ENCODE measurements at places on chromosomes 2 and 18.
A peak's percentile ranks its signal among the peaks of the same experiment; 100 is the strongest.

- no peak for DNase-seq
Observed at GRCh38 chr2:83901317-83901716, 557.8 kb downstream of the SUCLG1 start.

DNA sequence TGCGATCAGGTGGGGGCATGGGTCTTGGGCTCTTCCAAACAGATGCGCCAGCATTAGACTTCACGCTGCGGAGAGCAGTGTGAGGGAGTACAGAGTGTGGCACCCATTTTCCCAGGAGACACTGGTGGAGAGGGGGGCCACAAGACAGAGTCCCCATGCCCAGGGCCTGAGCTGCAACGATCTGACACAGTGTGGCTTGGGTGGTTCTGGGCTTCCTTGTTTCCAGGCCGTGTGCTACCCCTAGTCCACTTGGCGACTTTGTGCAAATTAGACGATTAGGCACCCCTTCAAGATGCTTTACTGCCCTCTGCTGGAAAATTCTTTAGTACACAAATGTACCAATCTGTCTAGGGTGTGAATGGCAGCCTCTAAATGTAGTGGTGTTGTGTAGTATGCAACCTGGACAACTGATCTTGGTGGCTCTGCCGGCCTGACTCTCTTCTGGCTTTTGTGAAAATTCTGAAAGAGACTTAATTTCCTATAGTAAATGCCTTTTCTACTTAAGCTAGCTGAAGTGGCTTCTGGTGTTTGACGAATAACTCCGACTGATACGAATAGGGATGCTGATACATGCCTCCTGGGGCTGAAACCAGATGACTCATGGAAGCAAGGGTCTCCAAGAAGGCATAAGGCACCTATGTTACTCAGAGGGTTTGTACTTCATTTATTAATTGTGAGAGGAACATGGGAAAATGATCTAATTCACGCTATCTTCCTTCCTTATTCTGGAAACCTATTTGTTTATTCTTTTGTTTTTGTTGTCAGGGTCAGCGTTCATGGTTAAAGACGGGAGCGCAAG, 92.3 kb upstream of the SMAD2 start:
- DNase-seq: no peak

DNA sequence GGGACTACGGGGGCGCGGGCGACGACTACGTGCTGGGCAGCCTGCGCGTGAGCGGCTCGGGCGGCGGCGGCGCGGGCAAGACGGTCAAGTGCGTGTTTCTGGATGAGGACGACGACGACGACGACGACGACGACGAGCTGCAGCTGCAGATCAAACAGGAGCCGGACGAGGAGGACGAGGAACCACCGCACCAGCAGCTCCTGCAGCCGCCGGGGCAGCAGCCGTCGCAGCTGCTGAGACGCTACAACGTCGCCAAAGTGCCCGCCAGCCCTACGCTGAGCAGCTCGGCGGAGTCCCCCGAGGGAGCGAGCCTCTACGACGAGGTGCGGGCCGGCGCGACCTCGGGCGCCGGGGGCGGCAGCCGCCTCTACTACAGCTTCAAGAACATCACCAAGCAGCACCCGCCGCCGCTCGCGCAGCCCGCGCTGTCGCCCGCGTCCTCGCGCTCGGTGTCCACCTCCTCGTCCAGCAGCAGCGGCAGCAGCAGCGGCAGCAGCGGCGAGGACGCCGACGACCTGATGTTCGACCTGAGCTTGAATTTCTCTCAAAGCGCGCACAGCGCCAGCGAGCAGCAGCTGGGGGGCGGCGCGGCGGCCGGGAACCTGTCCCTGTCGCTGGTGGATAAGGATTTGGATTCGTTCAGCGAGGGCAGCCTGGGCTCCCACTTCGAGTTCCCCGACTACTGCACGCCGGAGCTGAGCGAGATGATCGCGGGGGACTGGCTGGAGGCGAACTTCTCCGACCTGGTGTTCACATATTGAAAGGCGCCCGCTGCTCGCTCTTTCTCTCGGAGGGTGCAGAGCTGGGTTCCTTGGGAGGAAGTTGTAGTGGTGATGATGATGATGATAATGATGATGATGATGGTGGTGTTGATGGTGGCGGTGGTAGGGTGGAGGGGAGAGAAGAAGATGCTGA, 1.4 kb downstream of the SOX11 start:
- peak; percentile 37 for DNase-seq

DNA sequence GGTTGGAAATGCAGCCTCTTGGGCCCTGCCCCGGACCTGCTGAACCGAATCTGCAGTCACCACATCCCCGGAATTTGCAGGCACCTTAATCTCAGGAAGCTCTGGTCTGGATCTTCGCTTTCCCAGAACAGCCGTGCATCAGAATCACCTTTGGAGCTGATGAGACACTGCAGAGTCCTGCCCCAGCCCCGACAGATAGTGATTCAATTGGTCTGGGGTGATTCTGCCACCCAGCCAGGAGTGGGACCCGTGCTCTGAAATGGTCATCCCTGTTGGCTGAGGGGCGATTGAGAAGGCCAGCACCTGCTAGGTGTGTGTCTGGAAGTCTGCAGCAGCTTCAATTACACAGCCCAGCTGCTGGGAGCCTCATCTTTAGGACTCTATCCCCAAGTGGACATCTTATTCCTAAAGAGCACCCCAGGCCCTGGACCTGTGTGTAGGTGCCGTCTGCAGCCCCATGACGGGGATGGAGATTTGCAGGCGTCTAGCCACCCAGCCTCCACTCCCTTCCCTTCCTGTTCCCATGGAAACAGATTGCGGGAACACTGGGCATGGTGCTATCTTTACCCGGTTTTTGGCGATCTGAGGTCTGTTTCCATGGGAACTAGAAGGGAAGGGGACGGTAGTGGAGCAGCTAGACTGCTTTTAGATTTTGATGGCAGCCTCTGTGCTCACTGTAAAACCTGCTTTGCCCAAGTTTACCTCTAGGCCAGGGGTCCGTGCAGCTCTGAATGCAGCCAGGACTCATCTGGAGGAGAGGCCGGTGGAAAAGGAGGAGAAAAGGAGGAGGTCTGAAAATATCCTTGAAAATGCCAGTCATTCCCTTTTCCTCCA, 156.1 kb downstream of the LDLRAD4 start:
- DNase-seq: no peak

DNA sequence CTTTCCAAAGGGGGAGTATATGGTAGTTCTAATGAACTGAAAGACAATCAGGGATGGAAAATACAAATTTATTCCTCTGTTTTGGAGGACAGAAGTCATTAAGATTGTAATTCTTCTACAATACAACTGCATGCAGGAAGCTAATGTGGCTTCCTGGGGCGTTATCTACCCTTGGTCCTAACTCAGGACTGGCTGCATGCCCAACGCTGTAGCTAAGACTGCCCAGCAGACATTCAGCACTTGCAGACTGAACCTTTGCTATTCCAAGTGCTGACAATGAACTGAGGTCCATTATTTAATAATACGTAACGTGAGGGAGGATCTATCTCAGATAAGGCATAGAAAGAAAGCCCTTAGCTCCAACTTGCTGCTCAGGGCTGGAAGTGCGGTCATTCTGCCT, 53.2 kb downstream of the ZAP70 start:
- DNase-seq: peak; percentile 47

DNA sequence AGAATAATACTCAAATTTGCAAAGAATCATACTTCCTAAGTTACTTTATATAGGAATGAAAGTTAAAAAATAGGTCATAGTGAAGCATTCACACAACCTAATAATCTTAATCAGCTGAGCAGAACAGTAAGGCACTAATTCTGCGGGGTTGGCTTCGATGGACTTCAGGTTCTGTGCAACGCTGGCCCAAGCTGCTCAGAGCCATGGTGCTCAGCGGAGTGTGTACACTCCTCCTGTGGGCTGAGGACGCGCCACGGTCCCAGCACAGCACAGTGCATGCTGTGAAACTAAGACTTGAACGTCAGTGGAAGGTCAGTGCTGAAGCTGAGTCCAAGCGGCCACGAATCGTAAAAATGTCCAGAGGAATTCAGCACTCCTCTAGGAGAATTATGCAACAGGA, 66.7 kb downstream of the MYT1L start:
- no peak for DNase-seq

DNA sequence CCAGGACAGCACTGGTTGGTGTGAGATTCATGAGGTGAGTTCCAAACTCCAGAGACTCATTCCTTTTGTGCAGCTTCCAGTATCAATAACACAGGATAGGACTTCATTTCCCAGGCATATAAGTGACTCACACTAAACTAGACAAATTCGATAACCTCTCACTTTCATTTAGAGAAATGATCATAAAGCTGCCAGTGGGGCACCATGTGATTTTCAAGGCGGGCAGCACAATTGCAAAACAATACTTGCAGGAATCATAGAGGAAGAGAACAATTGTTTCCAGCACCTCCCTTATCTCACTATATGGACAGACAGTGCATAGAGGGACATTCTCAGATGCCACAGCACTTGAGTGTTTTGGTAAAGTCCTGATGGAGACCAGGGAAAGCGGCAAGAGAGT, 31.3 kb upstream of the DNAH7 start:
- DNase-seq: no peak

- DNase-seq: no peak
Observed at GRCh38 chr18:48641981-48642380, 103.2 kb downstream of the CTIF start.

- DNase-seq: peak; percentile 71
Observed at GRCh38 chr18:2971741-2972552, 41.0 kb downstream of the LPIN2 start.

DNA sequence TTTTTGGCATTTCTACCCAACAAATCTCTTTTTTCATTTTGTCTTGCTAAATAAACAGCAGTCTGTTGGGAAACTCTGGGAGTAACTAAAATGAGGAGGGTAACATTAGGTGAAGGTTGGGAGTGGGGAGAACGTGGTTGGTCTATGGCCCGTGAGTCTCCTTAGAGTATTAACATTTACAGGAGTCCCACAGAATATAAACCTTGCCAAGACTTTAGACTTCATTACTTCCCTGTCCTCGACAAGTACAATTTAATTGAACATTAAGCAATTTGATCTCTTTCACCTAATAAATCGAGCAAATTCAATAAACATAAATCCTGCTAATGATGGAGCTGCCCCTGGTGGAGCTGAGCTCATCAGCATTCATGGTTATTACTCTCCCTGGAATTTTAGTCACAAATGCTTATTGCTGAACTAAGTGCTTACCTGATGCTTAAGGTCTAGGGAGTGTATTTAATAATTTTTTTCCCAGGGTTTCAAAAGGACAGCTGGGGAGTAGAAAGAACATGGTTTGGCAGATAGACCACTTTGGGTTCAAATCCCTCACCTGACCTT, 95.1 kb upstream of the RASGRP3 start:
- no peak for DNase-seq

GRCh38 chr18:58668897-58669296, 2.4 kb upstream of the MALT1 start:
- DNase-seq: no peak

DNA sequence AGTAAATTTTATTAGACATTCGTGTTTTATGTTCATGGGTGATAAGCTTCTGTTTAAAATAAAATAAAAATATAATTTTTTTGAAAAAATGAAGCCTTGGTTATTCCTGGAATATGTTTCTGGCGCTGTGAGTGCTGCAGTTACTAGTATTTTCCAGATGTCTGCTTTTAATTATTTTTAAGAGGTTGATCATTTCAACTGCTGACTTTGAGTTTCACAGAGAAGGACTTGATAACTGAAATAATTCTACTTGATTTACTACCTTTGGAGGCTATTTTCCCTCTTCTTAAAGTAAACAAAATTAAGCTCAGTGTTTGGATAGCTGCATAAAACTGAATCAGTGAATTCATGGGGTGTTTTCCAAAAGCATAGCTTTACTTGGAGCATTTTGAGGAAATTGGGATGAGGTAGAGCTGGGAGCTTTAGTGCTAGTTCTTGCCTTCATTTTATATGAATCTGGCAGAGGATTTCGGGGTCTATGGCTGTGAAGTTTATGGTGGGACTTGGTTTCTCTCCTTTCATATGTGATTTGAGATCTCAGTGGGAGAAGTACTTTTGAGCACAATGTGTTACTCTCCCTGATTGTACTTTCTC, 666.5 kb downstream of the DCDC2C start:
- DNase-seq: no peak

DNA sequence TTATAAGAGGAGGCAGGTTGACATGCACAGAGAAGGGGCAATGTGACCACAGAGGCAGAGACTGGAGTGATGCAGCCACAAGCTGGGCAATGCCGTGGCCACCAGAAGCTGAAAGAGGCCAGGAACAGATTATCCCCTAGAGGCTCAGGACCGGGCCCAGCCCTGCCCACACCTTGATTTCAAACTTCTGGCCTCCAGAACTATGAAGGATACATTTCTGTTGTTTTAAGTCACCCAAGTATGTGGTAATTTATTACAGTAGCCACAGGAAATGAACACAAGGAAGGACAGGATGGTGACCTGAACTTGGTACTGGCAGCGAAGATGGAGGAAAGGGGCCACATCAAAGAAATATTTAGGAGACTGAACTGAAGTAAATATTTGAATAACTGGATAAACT, 66.8 kb upstream of the RIOK3 start:
- DNase-seq: no peak

GRCh38 chr2:131543385-131543891, 15.8 kb downstream of the CCDC74A start:
- DNase-seq: no peak

- peak; percentile 49 for DNase-seq
Observed at GRCh38 chr2:492178-492577, 185.0 kb downstream of the TMEM18 start.

DNA sequence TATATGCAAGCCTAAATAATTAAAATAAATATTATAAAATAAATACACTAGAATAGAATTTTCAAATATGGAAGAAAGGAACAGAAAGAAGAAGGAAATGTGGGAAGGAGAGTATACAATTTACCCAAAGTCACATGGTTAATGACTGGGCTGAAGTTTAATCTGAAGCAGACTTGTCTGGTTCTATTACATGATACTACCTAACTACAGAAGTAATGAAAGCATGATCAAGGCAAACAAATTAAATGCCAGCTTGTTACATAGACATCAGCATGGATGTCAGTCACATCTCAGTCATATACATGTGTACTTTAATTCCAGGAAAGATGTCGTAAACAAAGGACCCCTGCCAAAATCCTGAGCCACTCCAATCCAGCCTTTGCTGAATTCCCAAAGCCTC, 1060.8 kb downstream of the CNTNAP5 start:
- DNase-seq: no peak

GRCh38 chr2:106106622-106107508, 87.2 kb downstream of the UXS1 start:
- DNase-seq: no peak
